ENCODE measurements at places on chromosomes 5 and 9. TPM values are rescaled to one million over a fixed set of nuclear protein-coding genes. Genes with fewer than 3 reads are reported as not detected.
A peak's percentile ranks its signal among the peaks of the same experiment; 100 is the strongest.

DNA sequence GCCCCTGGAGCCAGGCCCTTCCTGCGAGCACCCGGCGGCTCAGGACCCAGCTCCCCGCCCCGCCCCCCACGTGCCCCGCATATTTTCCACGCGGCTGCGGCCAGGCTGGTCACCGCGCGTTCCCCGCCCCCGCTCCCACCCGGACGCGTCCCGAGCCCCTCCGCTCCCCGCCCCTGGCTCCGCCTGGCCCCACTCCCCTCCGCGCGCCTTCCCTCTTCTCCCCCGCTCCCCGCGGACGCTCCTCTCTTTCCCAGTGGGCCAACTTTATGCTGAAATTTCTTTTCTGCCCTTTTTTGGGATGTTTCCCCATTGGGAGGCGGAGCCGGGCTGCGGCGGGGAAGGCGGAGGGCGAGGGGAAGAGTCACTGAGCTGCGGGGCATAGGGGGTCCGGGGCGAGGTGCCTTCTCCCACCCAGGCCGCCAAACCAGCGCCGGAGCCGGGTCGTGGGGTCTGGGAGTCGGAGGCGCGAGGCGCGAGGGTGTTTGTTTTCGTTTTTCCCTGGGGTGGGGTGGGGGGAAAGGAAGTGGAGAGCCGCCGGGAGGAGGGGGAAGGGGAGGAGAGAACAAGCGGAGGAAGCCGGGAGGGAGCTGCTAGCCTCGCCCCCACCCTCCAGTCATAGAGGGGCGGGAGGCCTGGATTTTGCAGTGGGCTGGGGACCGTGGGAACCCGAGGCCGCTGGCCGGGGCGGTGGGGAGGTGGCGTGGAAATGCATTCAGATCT is 1.0 kb upstream of the TPM2 start:
- no peaks in the 10 kb centered on the region for H3K36me3 ChIP-seq
- H3K27ac ChIP-seq, result peak overlapping the region; percentile 32
- peaks cover 21% of the 10 kb centered on the region for H3K4me1 ChIP-seq
- H3K27me3 ChIP-seq, result no peaks in the 10 kb centered on the region
- DNase-seq, result no peak

DNA sequence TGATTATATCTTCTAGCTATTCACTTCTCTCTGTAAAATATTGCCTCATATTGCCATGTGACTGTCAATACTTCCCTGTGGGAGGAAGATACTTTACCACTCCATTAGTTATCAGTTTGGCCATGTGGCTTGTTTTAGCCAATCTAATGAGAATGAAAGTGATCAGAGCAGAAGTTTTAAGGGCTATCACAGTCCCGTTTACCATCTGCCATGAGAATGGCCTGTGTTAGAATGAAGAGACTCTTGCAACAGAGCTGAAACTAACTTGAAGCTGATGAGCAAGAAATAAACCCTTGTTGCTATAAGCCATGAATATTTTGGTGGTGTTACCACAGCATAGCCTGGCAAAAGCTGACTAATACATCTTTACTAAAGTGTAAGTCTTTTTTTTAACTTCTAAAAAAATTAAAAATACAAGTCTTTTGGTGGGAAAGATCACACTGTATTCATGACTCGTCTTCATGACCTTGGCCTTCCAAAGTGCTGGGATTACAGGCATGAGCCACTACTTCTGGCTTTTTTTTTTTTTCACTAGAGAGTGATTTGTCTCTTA is 68.0 kb upstream of the CTNNA1 start:
- H3K4me3 ChIP-seq, result no peak overlapping the region
- H3K27me3 ChIP-seq, result no peaks in the 10 kb centered on the region
- no peak for DNase-seq
- 0 out of 2 replicates have a peak, but pooled peaks cover 7% of the 10 kb centered on the region for H3K4me1 ChIP-seq
- H3K36me3 ChIP-seq, result no peaks in the 10 kb centered on the region

Gene PPP3R2
- total RNA-seq, result not detected

GRCh38 chr9:112726428-112726827 is 8.5 kb upstream of the INIP start:
- no peak for DNase-seq
- no peak overlapping the region for H3K27ac ChIP-seq
- no peaks in the 10 kb centered on the region for H3K27me3 ChIP-seq
- no peaks in the 10 kb centered on the region for H3K4me1 ChIP-seq
- H3K36me3 ChIP-seq, result no peaks in the 10 kb centered on the region

DNA sequence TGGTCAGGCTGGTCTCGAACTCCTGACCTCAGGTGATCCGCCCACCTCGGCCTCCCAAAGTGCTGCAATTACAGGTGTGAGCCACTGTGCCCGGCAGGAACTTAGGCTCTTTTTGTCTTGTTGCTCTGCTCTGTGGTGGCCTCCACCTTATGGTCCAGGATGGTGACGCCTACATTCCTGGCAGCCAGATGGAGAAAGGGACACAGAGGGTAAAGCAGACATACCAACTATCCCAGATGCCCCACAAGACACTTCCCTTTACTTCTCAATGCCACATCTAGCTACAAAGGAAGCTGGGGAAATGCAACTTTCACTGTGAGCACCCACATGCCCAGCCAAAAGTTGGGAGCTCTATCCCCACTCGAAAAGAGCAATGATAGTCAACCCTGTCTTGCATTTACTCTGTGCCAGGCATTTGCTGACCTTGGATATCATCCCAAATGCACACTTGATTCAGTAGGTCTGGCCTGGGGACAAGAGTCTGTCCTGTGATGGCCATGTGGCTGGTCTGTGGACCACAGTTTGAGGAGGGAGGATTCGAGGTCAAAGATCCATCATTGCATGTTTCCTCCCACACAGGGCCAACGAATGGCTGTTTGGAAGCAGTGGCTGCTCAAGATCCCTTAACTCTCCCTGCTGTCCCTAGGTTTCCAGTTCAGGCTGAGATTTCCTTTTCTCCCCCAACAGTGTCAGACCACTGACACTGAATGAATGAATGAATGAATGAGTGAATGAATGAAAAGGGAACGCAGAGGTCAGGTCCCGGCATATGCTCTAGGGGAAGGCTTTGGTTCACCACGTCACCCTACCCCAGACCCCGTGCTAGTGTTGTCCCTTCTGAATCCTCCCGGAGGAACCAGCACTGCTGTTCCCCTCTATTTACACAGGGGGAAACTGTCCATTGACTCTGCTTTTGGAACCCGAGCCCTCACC is 1.4 kb upstream of the ERGIC1 start:
- H3K27me3 ChIP-seq, result no peaks in the 10 kb centered on the region
- H3K27ac ChIP-seq, result no peak overlapping the region

Gene GMCL2
- total RNA-seq, result not detected

Gene CDO1
- not detected for total RNA-seq

Gene NADK2
- total RNA-seq, result 55.7 TPM

Gene SHOC1
- not detected for total RNA-seq

Gene DROSHA
- 154 TPM for total RNA-seq

GRCh38 chr9:128722380-128723351 is 1.3 kb downstream of the ZDHHC12 start:
- H3K27me3 ChIP-seq, result no peaks in the 10 kb centered on the region
- no peak for DNase-seq
- H3K4me3 ChIP-seq, result peak overlapping the region; percentile 80
- no peaks in the 10 kb centered on the region for H3K36me3 ChIP-seq
- no peak overlapping the region for H3K27ac ChIP-seq

DNA sequence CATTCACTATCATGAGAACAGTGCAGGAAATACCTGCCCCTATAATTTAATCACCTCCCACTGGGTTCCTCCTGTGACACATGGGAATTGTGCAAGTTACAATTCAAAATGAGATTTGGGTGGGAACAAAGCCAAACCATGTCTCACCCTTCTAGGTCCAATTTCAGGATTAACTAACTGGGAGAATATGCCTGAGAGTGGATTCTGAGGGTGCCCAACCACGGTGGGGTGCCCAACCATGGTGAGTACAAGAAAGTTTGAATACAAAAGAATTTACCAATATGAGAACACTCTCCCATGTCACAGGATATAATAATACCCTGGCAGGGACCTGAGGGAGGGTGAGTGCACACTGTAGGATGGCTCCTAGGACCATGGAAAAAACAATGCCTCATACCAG is 17.2 kb upstream of the GDA start:
- H3K36me3 ChIP-seq, result no peaks in the 10 kb centered on the region
- H3K27me3 ChIP-seq, result no peaks in the 10 kb centered on the region
- H3K27ac ChIP-seq, result peak overlapping the region; percentile 57
- no peak overlapping the region for H3K4me3 ChIP-seq
- H3K4me1 ChIP-seq, result peaks cover 37% of the 10 kb centered on the region

- H3K4me1 ChIP-seq, result no peaks in the 10 kb centered on the region
- no peak for DNase-seq
- H3K27me3 ChIP-seq, result no peaks in the 10 kb centered on the region
Observed at GRCh38 chr5:128366147-128366546, 171.9 kb downstream of the FBN2 start.

GRCh38 chr9:36642817-36643216 is 70.1 kb downstream of the MELK start:
- H3K36me3 ChIP-seq, result no peaks in the 10 kb centered on the region
- no peak overlapping the region for H3K27ac ChIP-seq
- no peak for DNase-seq
- H3K27me3 ChIP-seq, result no peaks in the 10 kb centered on the region
- no peaks in the 10 kb centered on the region for H3K4me1 ChIP-seq

DNA sequence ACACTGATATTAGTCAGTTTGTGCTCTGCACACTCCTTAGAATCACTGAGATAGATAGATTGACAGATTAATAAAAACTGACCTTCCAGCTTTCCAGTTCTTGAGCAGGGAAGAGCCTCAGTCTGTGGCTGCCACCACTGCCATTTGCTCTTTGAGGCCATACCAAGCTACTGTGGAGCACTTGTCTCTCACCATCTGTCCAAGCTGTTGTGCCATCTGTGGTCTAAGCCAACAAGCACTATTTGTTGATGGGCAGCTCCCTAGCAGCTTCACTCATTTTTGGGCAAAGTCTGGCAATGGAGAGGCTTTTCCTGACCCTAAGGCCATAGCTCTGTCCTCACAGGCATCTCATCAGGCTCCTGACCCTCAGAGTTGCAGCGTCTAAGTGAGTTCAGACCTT is 30.4 kb downstream of the HTR1A start:
- H3K27ac ChIP-seq, result no peak overlapping the region
- DNase-seq, result no peak
- H3K36me3 ChIP-seq, result no peaks in the 10 kb centered on the region
- no peak overlapping the region for H3K4me3 ChIP-seq

Gene GCNT1
- 15.3 TPM for total RNA-seq

- no peak overlapping the region for H3K27ac ChIP-seq
- no peaks in the 10 kb centered on the region for H3K4me1 ChIP-seq
- no peak for DNase-seq
- H3K4me3 ChIP-seq, result no peak overlapping the region
- H3K36me3 ChIP-seq, result no peaks in the 10 kb centered on the region
Observed at GRCh38 chr9:130237763-130238524, 27.6 kb upstream of the HMCN2 start.

- peaks cover 17% of the 10 kb centered on the region for H3K4me1 ChIP-seq
- H3K27me3 ChIP-seq, result no peaks in the 10 kb centered on the region
- peaks cover 40% of the 10 kb centered on the region for H3K36me3 ChIP-seq
Observed at GRCh38 chr5:82276800-82277612, 1.1 kb downstream of the RPS23 start.

Gene LHX6
- not detected for total RNA-seq

- H3K27me3 ChIP-seq, result no peaks in the 10 kb centered on the region
- H3K27ac ChIP-seq, result no peak overlapping the region
- DNase-seq, result no peak
- no peak overlapping the region for H3K4me3 ChIP-seq
Observed at GRCh38 chr9:29311221-29311620, 1737.9 kb upstream of the C9orf72 start.

- H3K36me3 ChIP-seq, result no peaks in the 10 kb centered on the region
- no peak for DNase-seq
- peaks cover 72% of the 10 kb centered on the region for H3K27me3 ChIP-seq
Observed at GRCh38 chr5:179405426-179406030, 60.3 kb upstream of the ADAMTS2 start.

Gene REEP5
- 53.6 TPM for total RNA-seq

Gene TAF11L5
- total RNA-seq, result not detected

Gene STC2
- total RNA-seq, result 42.2 TPM

DNA sequence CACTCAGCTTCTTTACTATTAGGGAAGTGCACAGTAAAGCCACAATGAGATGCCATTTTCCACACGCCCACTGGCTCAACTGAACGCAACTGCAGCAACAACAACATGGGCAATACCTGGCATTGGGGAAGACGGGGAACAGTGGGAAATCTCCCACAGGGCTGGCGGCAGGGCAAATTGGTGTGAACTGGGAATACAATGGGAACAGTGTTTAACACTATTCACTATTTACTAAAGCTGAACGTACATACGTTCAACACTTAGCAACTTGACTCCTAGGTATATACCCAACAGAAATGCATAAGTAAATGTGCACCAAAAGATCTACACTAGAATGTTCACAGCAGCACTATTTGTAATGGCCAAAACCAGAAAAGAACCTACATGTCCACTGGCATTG is 14.1 kb downstream of the ZER1 start:
- no peaks in the 10 kb centered on the region for H3K4me1 ChIP-seq
- H3K4me3 ChIP-seq, result no peak overlapping the region
- no peaks in the 10 kb centered on the region for H3K36me3 ChIP-seq
- no peak for DNase-seq

GRCh38 chr5:87282269-87282668 is 14.6 kb downstream of the RASA1 start:
- no peak overlapping the region for H3K4me3 ChIP-seq
- H3K27me3 ChIP-seq, result no peaks in the 10 kb centered on the region
- H3K4me1 ChIP-seq, result no peaks in the 10 kb centered on the region
- H3K36me3 ChIP-seq, result 0 out of 2 replicates have a peak, but pooled peaks cover 7% of the 10 kb centered on the region

DNA sequence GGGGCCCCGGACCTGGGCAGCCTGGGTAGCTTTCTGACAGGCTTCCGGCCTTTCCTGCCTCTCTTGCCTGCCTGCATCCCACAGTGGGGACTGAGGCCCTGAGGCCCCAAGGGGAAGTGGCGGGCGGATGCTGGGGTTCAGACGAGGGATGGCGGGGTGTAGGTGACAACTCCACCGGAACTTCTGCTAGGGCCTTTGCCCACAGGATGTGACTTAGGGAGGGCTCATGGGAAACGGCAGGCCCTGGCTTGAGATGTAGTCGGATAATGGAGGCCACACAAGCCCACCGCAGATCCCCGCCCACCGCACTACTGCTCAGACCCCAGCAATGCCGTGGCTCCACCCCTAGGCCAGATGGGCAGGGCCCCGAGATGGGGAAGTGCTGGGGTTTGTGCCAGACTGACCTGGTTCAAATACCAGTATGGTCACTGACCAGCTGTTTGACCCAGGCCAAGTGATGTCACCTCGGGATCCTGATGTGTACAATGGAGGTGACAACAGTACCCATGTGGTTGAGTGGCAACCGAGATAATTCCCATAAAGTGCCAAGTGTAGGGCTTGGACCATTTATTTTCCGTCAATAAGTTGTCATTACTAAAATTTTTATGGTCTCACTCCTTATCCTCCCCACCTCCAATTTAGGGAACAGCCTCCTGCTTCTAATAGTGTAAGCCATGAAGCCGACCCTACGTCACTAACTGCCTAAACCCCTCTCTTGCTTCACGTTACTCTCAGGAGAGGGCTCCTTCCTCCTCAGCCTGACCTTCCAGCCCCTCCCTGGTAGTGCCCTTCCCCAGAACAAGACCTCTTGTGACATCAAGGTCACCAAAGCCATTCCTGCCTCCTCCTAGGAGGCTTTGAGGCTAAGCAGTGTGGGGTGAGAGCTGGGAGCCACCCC is 2.5 kb upstream of the CDK9 start:
- H3K4me3 ChIP-seq, result no peak overlapping the region
- no peak for DNase-seq
- peaks cover 8% of the 10 kb centered on the region for H3K4me1 ChIP-seq
